Left ventricle myocardium inferior (tissue), 1 donor: ENCODE measurements at places on chromosomes 4 and X. TPM values are rescaled to one million over a fixed set of nuclear protein-coding genes. Genes with fewer than 3 reads are reported as not detected.

GRCh38 chrX:106698693-106699092 is 27.8 kb upstream of the RNF128 start:
- no peaks in the 10 kb centered on the region for H3K36me3 ChIP-seq
- no peaks in the 10 kb centered on the region for H3K4me1 ChIP-seq
- DNase-seq = no peak
- H3K27me3 ChIP-seq = no peaks in the 10 kb centered on the region
- no peak overlapping the region for H3K27ac ChIP-seq
- no peak overlapping the region for H3K4me3 ChIP-seq

The COX7B2 gene
- not detected for total RNA-seq

The STIM2 gene
- total RNA-seq = 12.2 TPM

The SMIM31 gene
- total RNA-seq = not detected

The PLP1 gene
- total RNA-seq = 7.0 TPM

GRCh38 chrX:39650768-39651347 is 446.9 kb downstream of the BCOR start:
- no peaks in the 10 kb centered on the region for H3K4me1 ChIP-seq
- no peaks in the 10 kb centered on the region for H3K27me3 ChIP-seq
- no peaks in the 10 kb centered on the region for H3K36me3 ChIP-seq
- H3K4me3 ChIP-seq = no peak overlapping the region

- H3K27me3 ChIP-seq = no peaks in the 10 kb centered on the region
- no peak overlapping the region for H3K27ac ChIP-seq
- no peak overlapping the region for H3K4me3 ChIP-seq
- DNase-seq = no peak
- H3K4me1 ChIP-seq = no peaks in the 10 kb centered on the region
- no peaks in the 10 kb centered on the region for H3K36me3 ChIP-seq
Observed at GRCh38 chrX:18825375-18825774, 117.9 kb downstream of the PPEF1 start.

DNA sequence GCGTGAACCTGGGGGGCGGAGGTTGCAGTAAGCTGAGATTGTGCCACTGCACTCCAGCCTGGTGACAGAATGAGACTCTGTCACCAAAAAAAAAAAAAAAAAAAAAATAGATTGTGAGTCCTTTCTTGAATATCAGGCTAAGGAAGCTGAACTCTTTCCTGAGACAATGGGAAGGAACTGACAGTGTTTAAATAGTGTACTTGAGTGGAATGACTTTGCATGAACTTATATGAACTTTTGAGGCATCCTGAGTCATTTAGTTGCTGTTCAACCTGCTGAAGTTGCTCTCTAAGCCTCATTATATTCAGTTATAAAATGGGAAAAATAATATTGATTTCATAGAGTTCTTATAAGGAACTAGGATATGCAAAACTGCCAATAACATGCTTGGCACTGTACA is 79.3 kb upstream of the LIMCH1 start:
- peaks cover 94% of the 10 kb centered on the region for H3K4me1 ChIP-seq
- no peaks in the 10 kb centered on the region for H3K27me3 ChIP-seq
- no peak overlapping the region for H3K4me3 ChIP-seq
- peak overlapping the region; percentile 20 for H3K27ac ChIP-seq
- DNase-seq = no peak

- H3K27ac ChIP-seq = peak overlapping the region; percentile 55
- peaks cover 17% of the 10 kb centered on the region for H3K4me1 ChIP-seq
- peaks cover 51% of the 10 kb centered on the region for H3K36me3 ChIP-seq
Observed at GRCh38 chr4:8472158-8472688, 31.6 kb downstream of the TRMT44 start.

- H3K27ac ChIP-seq = no peak overlapping the region
- DNase-seq = no peak
- no peak overlapping the region for H3K4me3 ChIP-seq
- H3K4me1 ChIP-seq = peaks cover 27% of the 10 kb centered on the region
Observed at GRCh38 chrX:136495043-136495442, 2.3 kb upstream of the HTATSF1 start.

- peaks cover 5% of the 10 kb centered on the region for H3K36me3 ChIP-seq
- H3K4me3 ChIP-seq = no peak overlapping the region
- no peaks in the 10 kb centered on the region for H3K27me3 ChIP-seq
Observed at GRCh38 chrX:154529206-154529612, 13.2 kb upstream of the FAM3A start.

The NKRF gene
- 3.7 TPM for total RNA-seq

- H3K27me3 ChIP-seq = peaks cover 21% of the 10 kb centered on the region
- peaks cover 9% of the 10 kb centered on the region for H3K4me1 ChIP-seq
- no peak for DNase-seq
Observed at GRCh38 chr4:121786221-121786620, 14.9 kb upstream of the EXOSC9 start.

The GCNA gene
- total RNA-seq = 1.4 TPM

The DDX3X gene
- 138 TPM for total RNA-seq

The PABPC5 gene
- total RNA-seq = 0.91 TPM

DNA sequence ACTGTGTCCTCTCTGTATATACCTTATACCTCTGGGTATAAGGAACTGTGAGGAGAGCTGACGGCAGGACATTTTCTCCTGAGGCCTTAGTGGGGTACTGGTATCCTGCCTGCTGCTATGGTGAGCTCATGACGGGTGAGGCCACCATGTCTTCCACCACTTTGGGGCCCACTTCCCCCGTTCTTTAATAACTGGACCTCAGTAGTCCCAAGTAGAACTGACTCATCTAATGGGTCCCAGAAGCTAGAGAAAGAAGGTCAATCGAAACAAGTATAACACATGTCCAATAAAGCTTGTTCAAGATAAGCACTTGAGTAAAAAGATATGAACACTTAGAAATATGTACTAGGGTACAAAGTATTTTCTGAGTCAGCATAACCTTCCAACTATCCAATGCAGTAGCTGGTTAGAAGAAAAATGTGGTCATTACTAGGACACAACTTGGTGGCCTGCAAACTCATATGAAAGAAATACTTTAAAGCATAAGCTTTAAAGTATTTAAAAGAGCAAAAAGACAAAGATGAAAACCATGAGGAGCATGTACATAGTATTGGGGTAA is 71.7 kb downstream of the DIPK2B start:
- no peaks in the 10 kb centered on the region for H3K36me3 ChIP-seq
- no peak overlapping the region for H3K4me3 ChIP-seq
- no peaks in the 10 kb centered on the region for H3K4me1 ChIP-seq
- DNase-seq = no peak

The DACH2 gene
- not detected for total RNA-seq

The PLXNB3 gene
- 2.9 TPM for total RNA-seq

DNA sequence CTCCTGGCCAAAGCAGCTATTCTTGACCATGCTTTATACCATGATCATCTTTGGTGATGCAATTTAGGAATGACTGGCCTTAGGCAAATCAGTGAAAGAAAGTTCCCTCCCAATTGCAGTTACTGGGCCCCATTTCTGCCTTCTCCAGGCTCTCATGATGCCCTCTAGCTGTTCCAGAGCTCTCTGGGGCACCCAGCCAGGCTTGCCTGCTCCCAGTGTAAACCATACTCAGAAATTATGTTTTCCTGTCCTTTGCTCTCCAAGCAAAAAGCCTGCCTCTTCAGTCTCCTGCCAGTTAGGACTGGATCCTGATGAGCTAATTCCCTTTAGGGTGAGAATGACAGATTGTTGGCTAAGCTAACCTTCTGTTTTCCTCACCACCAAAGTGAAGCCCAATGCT is 85.3 kb upstream of the RBPJ start:
- H3K36me3 ChIP-seq = no peaks in the 10 kb centered on the region
- no peak overlapping the region for H3K27ac ChIP-seq
- no peak overlapping the region for H3K4me3 ChIP-seq

DNA sequence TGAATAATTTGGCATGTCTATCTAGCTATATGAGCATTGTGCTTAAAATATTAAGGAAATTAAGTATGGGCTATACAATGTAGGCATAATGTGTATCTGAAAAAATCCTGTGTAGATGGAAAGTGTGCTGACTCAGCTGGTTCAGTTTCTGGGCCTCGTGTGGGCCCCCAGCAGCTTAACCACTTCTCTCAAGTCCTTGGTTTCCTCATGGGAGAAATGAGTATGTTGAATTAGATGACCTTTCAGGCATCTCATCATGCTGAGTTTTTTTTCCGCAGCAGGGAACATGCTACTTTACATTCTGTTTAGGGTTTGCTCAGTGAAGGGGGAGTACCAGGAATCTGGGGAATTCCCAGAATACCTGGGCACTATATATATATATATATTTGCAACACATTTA is 30.5 kb downstream of the RHOH start:
- H3K27me3 ChIP-seq = peaks cover 10% of the 10 kb centered on the region
- H3K36me3 ChIP-seq = no peaks in the 10 kb centered on the region
- no peak for DNase-seq
- H3K4me1 ChIP-seq = no peaks in the 10 kb centered on the region

DNA sequence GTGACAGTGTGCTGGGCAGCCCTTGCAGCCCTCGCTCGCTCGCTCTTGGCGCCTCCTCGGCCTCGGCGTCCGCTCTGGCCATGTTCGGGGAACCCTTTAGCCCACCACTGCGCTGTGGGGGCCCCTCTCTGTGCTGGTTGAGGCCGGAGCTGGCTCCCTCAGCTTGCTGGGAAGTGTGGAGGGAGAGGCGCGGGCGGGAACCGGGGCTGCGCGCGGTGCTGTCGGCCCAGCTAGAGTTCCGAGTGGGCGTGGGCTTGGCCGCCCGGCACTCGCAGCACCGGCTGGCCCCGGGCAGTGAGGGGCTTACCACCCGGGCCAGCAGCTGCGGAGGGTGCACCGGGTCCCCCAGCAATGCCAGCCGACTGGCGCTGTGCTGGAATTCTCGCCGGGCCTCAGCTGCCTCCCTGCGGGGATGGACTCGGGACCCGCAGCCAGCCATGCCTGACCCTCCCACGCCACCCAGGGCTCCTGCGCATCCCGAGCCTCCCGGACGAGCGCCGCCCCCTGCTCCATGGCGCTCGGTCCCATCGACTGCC is 770.1 kb upstream of the GALNTL6 start:
- H3K27me3 ChIP-seq = no peaks in the 10 kb centered on the region
- H3K27ac ChIP-seq = no peak overlapping the region
- no peak overlapping the region for H3K4me3 ChIP-seq
- no peaks in the 10 kb centered on the region for H3K36me3 ChIP-seq
- DNase-seq = no peak
- H3K4me1 ChIP-seq = no peaks in the 10 kb centered on the region

DNA sequence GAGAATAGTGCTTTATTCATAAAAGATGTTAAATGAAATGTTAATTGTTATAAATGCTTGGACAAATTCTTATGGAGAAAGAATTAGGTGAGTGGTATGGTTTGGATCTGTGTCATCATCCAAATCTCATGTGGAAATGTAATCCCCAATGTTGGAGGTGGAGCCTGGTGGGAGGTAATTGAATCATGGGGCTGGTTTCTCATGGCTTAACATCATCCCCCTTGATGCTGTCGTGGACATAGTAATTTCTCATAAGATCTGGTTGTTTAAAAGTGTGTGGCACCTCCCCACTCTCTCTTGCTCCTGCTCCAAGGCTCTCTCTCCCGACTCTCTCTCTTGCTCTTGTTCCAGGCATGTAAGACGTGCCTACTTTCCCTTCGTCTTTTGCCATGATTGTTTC is 22.5 kb downstream of the GYPE start:
- DNase-seq = no peak
- no peaks in the 10 kb centered on the region for H3K36me3 ChIP-seq
- H3K27ac ChIP-seq = no peak overlapping the region
- no peaks in the 10 kb centered on the region for H3K27me3 ChIP-seq

DNA sequence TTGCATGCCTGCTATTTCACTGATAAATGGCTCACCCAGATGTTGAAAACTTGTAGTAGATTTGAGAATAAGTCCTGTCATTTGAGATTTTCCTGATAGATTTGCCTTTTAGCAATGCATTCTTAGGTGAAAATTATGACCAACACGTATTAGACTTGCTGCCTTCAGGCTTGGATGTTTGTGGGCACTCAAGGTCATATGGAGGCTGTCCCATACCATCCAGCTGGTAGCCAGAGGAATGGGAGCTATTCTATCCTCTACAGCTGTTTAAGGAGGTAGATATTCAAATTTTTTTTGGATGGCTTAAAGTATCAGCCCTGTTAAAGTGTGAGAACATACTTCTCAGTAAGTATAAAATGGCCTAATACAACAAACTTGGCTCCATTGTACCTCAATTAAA is 34.7 kb downstream of the RTL3 start:
- no peaks in the 10 kb centered on the region for H3K4me1 ChIP-seq
- H3K27me3 ChIP-seq = no peaks in the 10 kb centered on the region
- no peak for DNase-seq
- no peaks in the 10 kb centered on the region for H3K36me3 ChIP-seq

GRCh38 chr4:61549336-61549735 is 349.2 kb downstream of the ADGRL3 start:
- no peak overlapping the region for H3K4me3 ChIP-seq
- no peak overlapping the region for H3K27ac ChIP-seq
- no peaks in the 10 kb centered on the region for H3K36me3 ChIP-seq
- DNase-seq = no peak

DNA sequence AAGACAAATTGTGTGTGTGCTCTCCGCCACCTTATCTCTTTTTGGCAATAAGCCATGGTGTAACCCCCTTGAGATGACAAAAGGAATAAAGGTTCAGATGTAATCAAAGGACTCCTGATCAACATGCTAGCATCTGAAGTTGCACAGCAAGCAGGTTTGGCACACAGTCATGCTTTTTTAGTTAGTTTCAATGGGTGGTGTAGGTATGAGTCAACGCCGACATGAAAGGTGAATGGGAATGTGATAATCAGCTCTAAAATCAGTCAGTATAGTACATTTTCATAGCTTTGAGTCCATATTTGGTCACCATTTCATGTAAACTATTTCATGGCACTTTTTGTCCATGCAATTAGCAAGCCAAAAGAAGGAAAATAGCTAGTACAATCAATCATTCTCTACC is 50.4 kb upstream of the ETNPPL start:
- H3K36me3 ChIP-seq = no peaks in the 10 kb centered on the region
- H3K4me1 ChIP-seq = no peaks in the 10 kb centered on the region
- H3K4me3 ChIP-seq = no peak overlapping the region
- DNase-seq = no peak
- H3K27ac ChIP-seq = no peak overlapping the region
- H3K27me3 ChIP-seq = no peaks in the 10 kb centered on the region

The CTSO gene
- total RNA-seq = 5.8 TPM

GRCh38 chrX:9188117-9188516 is 154.2 kb upstream of the FAM9B start:
- H3K27ac ChIP-seq = no peak overlapping the region
- H3K27me3 ChIP-seq = no peaks in the 10 kb centered on the region
- no peaks in the 10 kb centered on the region for H3K36me3 ChIP-seq
- no peak for DNase-seq

The NR0B1 gene
- not detected for total RNA-seq

The CPZ gene
- total RNA-seq = 0.27 TPM

The BBS12 gene
- 5.4 TPM for total RNA-seq

The ALPK1 gene
- total RNA-seq = 3.1 TPM

The GPAT3 gene
- 44.2 TPM for total RNA-seq

- peak overlapping the region; percentile 60 for H3K27ac ChIP-seq
- H3K4me1 ChIP-seq = peaks cover 53% of the 10 kb centered on the region
- DNase-seq = no peak
- no peak overlapping the region for H3K4me3 ChIP-seq
Observed at GRCh38 chr4:6942238-6942800, 32.7 kb downstream of the TBC1D14 start.
